ENCODE measurements at places on chromosomes 3 and 15.

GRCh38 chr3:168191856-168192255 is 96.1 kb upstream of the GOLIM4 start:
- DNase-seq, result no peak

DNA sequence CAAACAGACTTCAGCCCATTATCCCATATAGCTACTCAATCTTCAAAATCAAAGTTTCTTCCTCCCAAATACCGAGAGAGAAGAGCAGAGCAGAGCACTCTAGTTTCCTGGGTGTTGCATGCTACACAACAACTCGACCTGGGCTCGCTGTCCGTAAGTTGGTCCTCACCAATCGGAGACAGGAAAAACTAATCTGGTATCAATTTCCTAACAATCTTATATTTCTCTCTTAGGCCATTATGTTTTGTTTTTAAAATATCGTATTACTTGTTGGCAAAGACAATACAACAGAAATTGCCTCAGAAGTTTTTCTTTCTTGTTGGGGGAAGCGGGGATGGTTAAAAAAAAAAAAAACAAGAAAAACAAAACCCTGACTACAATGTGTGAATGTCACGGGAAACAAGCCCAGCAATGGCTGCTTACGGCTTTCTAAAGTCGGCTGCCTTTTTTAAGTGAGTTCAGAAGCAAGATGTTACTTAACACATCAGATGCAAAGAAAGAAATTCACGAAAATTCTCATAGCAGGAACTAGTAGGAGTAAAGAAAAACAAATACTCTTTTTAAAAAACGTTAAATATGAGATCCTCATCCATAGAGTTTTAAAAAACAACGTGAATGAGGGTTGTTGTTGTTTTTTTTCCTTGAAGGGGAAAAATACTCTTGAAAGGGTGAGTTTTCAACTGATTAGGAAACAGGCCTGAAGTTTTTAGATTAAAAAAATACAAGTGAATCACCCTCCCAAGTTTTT is 1.9 kb downstream of the VGLL4 start:
- DNase-seq, result no peak

- no peak for DNase-seq
Observed at GRCh38 chr3:47985381-47985780, 30.8 kb downstream of the MAP4 start.

DNA sequence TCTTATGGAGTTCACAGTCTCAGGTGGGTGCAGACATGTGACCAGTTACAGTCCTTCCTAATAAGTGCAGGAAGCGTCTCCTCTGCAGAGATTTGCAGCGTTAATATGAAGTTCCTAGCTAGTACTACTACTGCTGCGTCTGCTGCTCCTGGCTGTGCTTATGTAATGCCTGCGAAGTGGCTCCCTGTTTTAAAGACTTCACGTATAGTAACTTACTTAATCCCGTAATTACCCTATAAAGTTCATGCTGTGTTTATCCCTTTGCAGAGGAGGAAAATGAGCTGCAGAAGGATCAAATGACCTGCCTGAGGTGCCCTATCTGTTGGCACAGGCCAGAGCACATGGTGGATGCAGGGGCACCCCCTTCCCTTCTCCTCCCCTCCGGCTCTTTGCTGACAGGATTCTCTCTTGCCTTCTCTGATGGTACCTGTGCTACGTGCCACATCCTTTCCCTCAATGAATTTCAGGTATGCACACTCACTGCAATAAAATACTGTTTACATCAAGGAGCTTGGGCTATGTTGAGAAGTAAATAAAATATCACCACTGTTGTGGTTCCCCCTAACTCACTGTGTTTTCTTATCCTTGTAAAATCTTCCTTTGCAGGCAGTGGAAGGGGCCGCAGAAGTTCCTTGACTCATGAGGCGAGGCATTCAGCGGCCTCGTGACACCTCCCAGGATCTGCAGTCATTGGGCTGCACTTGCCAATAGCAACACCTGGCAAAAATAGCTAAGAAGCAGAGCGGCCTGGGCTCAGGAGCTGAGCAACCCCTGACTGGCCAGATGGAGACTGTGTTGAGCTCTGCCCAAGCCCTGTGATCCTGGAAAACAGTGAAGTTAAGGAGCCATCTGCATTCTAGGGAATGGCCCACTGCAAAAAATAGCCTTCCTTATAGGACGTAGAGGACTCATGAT is 188.9 kb upstream of the ATP10A start:
- no peak for DNase-seq

- no peak for DNase-seq
Observed at GRCh38 chr15:52963865-52964264, 173.7 kb upstream of the ONECUT1 start.

- DNase-seq, result no peak
Observed at GRCh38 chr15:75358771-75359536, 9.5 kb downstream of the MAN2C1 start.

GRCh38 chr15:63994073-63994600 is 52.1 kb downstream of the DAPK2 start:
- no peak for DNase-seq

DNA sequence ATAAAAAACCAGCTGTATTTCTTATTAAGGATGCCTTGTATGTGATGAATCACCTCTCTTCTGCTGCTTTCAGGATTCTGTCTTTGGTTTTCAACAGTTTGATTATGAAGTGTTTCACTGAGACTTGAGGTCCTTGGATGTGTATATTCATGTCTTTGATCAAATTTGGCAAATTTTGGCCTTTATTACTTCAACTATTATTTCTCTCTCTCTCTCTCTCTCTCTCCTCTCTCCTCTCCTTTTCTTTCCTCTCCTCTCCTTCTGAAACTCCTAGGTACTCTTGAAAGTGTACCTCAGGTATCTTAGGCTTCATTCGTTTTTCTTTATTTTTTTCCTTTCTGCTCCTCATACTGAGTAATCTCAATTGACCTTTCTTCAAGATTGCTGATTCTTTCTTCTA is 43.3 kb downstream of the LSM3 start:
- no peak for DNase-seq

DNA sequence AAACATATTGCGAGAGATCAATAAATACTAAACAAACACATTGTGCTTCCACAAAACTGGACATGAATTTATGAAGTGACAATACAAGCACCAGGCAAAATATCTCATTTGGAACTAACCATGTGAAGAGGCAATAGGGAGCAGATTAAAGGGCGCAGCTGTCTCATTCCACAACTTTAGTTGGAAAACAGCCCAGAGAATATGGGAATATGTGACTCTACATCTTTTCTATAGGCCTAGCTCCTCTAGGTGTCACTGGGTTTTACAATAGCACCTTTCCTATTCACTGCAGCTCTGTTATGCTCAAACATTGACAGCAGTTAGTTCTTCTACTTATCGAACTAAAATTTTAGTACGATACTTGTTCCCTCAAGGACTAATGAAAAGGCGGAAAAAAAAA is 866.3 kb upstream of the GBE1 start:
- no peak for DNase-seq

- no peak for DNase-seq
Observed at GRCh38 chr3:62630664-62631063, 244.6 kb downstream of the CADPS start.

- peak; percentile 42 for DNase-seq
Observed at GRCh38 chr15:71443538-71443937, 328.3 kb downstream of the THSD4 start.

- DNase-seq, result no peak
Observed at GRCh38 chr3:195095704-195096036, 175.3 kb downstream of the XXYLT1 start.

GRCh38 chr3:125313060-125313635 is 62.0 kb downstream of the ZNF148 start:
- no peak for DNase-seq

- no peak for DNase-seq
Observed at GRCh38 chr3:128933922-128934253, 54.5 kb downstream of the ACAD9 start.

DNA sequence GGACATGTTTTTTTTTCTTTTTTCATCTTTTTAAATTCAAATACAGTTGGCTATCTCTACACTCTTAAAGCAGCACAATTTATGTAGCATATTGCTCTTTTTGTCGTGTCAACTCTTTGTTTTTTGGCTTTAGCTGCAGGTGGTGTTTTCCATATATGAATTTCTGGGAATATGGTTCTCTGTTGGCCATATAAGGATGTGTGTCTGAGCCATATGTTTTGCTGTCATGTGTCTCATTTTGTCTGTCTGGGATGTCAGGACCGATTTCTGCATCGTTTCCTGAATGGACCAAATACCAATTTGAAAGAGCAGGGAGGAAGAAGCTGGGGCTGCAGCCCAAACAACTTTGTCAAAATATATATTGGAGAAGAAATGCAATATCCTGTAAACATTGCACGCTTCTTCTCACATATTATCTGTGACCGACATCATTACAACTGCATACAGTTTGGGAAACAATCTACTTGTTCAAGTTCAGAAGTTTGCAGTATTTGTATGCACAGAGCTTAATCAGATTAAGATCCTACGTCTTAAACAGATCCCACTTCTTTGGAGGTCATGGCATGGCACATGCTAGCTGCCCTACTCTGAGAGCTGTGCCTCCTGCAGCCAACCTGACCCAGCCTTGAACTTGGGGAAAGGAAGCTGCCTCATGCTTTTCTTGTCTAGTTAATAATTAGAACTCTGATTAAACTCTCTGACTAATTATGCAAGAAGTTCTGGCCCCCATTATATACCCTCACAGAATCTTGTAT is 4.0 kb upstream of the SATB1 start:
- DNase-seq, result no peak

GRCh38 chr3:189027626-189028155 is 144.1 kb upstream of the TPRG1 start:
- no peak for DNase-seq

GRCh38 chr15:77578641-77579372 is 53.9 kb downstream of the LINGO1 start:
- DNase-seq, result no peak

DNA sequence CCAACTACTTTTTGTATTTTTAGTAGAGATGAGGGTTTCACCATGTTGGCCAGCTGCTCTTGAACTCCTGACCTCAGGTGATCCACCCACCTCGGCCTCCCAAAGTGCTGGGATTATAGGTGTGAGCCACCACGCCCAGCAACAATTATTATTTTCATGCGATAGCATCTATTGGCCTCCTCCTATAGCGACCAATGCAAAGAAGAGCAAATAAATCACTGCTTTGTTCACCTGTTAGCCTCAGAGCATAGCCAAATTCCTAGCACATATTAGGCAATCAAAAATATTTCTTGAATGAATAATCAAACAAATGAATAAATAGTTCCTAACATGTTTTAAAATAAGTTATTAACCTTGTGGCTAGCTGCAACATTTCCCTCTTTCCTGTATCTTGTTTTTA is 36.8 kb upstream of the TNFSF10 start:
- DNase-seq, result no peak

DNA sequence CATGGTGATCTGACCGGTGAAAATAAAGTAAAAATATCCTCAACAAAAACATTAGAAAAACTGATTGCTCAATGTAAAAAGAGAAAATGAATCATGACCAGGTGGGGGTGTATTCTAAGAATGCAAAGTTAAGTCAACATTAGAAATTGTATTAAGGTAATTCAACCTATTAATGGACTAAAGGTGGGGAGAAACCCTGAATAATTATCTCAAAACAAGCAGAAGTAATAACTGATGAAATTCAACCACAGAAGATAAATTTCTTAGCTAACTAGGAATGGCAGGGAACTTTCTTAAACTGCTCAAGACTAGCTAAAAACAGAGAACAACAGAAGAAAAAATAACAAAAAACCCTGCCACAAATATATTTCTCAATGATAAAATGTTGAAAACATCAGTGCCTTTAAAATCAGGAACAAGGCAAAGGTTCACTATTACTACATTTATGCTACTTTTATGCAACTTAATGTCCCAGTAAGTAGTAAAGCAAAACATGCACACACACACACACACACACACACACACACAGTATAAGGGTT is 204.4 kb upstream of the THBS1 start:
- no peak for DNase-seq

DNA sequence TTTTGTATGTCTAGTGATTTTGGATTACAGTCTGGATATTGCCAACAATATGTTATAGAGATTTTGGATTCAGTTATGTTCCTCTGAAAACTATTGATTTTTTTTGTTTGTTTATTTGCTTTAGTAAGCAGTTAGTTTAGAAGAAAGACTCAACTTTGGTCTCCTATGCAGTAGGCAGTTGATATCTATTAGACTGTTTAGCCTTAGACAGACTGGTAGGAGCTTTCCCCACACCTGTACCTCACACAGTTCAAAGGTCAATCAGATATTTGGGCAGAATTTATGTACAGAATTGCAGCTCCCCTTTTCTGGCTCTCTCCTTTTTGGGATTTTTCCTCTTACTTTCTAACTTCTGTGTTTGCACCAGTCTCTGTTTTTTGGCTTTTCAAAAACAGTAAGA is 42.3 kb downstream of the IL20RB start:
- DNase-seq, result no peak

- DNase-seq, result no peak
Observed at GRCh38 chr3:155069729-155070128, 10.4 kb upstream of the MME start.

DNA sequence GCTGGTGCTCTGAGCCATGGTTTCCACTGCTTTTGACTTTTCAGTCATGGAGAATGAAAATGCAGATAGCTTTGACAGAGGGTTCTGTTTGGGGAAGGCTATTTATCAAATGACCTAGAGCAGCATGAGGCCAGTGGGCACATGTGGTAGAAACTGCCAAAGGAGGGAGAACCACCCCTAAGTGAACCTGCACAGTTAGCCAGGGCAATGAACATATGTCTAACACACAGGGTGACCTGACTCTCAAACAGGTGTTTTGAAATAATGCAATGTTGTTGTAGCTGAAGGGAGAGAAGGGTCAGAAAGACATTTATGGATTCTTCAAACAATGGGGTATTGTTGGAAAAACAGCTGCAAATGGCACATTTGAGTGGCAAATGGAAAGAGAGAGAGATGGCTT is 174.4 kb upstream of the FAM3D start:
- no peak for DNase-seq

- no peak for DNase-seq
Observed at GRCh38 chr3:131454501-131454900, 48.3 kb downstream of the MRPL3 start.

- DNase-seq, result no peak
Observed at GRCh38 chr15:101633356-101633755, 18.8 kb downstream of the TM2D3 start.

- no peak for DNase-seq
Observed at GRCh38 chr3:171776839-171777583, 33.3 kb downstream of the PLD1 start.

DNA sequence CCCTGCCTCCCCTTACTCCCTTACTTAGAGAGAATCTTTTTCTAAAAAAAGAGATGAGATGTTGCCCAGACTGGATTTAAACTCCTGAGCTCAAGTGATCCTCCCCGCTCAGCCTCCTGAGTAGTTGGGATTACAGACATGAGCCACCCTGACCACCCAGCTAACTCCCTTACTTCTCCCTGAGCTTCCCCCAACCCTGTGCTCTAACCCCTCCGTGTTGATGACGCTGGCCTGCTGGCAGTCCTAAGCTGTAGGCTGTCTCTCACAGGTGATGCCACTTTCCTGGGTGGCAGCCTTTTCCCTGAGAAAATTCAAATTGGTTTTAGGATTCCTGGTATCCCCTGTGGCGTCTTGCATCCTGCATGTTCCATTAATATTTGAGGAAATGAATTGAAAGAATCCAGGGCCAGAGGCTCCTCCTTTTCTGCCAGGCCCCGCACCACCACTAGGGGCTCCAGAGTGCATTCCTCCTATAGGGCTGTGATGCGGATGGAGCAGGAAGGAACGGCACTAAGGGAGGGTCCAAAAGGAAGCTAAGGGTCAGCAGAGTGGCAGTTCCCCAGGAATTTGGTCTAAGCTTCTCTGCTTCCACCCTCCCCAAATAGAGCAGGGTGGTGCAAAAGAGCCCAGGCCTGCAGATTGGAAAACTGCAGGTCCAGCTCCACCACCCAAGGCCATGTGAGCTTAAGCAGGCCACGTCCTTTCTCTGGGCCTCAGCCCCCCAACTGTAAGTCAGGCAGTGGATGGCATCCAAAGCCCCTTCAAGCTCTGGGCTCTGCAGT is 101.1 kb downstream of the DAPK2 start:
- DNase-seq, result peak; percentile 63

Measured in DND-41 (cell line).